Esophagus mucosa (tissue), 1 donor: ENCODE measurements at places on chromosomes 3 and 15.
A peak's percentile ranks its signal among the peaks of the same experiment; 100 is the strongest.

GRCh38 chr3:11602886-11603527, 40.7 kb downstream of the VGLL4 start:
- ATAC-seq = no peak

DNA sequence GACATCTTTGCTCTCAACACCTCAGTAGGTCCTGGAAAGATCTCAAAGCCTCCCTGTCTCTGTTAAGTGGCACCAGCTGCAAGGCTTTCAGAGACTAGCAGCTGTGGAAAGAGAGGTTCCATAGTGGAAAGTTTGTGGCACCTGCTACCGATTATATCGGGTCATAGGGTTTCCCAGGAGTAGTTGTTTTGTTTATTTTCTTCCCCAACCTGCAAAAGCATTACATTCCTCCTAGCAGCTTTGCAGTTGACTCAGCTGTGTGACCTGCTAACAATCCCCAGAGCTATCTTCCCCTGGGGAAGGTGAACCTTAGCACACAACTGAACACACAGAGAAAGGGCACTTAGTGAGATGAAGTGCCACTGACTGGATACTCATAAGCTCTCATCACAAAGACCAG, 598.9 kb upstream of the GRM7 start:
- no peak for ATAC-seq

DNA sequence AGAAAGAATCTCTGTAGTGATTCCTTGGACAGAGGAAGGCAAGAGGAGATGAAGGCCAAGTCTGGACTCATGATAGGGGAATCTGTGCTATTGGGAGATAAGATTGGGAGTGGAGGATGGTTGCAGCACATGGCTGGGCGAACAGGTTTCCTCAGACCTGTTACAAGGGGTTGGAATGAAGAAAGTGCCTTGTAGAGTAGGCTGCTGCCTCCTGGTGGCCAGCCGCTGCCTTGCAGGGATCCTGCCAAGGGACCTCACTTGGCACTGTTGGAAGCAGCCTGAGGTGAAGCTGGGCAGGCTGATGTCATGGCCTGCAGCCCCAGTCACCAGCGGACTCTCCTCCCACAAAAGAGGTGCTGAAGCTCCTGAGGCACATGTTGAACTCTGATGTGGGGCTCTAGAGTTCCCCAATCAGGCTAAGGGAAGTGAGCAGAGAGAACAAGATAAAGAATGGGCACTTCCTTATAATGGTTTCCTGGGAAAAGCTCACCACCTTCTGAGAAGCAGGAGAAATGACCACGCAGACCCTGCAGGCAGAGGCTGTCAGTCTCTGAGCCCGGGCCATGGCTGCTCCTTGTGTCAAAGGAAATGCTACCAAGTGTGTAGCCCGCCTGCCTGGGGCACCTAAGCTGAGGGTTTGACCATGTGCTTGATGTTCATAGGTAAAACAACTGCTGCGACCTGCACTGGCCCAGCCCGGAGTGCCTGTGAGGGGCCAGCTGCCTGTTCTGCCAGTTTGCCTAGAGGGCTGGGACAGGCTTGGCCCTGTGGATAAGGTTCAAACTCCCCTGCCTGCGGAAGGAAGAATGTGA, 1.6 kb upstream of the TEX264 start:
- peak; percentile 77 for ATAC-seq

GRCh38 chr3:60048447-60048848, 998.6 kb upstream of the CFAP20DC start:
- ATAC-seq = no peak

DNA sequence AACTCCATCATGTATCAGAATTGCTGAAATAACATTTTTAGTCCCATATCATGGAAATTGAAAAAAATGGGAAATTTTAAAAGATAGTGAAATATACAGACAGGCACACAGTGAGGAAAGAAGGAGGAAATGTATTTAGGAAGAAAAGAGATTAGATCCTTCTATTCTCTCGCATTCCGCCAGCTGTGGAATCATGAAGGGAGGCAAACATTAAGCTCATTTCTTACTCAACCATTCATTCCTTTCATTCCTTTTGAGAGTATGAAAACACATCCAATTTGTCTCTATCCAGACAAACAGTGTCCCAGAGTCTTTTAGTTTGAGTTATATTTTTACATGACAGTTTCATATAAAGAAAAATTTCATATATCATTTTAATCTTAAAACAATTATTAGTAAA, 52.5 kb upstream of the KCNMB2 start:
- no peak for ATAC-seq

- ATAC-seq = no peak
Observed at GRCh38 chr3:102192575-102192974, 242.2 kb upstream of the ZPLD1 start.

GRCh38 chr3:142608631-142609030, 12.4 kb downstream of the PLS1 start:
- no peak for ATAC-seq

DNA sequence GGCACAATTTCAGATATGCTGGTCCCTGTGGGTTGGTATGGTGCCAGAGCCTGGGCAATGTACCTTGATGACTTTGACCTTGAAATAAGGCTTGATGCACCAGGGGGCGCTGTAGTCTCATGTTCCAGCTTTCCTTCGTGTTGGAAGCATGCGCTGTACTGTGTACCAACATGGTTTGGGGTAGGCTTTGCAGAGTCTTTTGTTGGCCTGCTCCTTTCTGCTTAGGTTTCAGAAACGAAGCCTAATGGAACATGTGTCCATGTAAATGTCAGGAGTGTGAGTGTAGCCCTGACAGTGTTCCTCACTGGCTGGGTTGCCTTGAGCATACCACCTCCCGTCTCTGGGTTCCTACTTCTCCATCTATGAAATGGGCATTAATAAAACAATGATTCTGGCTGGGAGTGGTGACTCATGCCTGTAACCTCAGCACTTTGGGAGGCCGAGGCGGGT, 3.6 kb upstream of the CCR4 start:
- ATAC-seq = peak; percentile 89

DNA sequence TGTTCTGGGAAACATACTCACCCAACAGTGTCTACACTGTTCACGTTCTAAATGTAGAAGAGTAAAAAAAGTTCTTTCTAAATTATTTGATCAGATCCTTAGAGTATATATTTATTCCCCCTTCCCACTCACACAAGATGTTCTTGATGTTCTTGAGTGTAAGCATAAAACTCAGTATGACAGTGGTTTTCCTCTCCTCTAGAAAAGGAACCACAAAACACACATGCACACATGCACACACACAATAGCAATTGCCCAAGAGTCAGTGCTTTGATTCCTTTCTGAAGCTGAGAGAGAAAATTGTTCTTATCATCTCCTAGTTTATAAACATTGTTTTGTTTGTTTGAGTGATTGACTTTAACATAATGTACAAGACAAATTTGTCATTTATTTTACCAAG, 123.2 kb upstream of the PHLDB2 start:
- ATAC-seq = no peak

GRCh38 chr15:52183562-52184173, 7.5 kb downstream of the GNB5 start:
- no peak for ATAC-seq

DNA sequence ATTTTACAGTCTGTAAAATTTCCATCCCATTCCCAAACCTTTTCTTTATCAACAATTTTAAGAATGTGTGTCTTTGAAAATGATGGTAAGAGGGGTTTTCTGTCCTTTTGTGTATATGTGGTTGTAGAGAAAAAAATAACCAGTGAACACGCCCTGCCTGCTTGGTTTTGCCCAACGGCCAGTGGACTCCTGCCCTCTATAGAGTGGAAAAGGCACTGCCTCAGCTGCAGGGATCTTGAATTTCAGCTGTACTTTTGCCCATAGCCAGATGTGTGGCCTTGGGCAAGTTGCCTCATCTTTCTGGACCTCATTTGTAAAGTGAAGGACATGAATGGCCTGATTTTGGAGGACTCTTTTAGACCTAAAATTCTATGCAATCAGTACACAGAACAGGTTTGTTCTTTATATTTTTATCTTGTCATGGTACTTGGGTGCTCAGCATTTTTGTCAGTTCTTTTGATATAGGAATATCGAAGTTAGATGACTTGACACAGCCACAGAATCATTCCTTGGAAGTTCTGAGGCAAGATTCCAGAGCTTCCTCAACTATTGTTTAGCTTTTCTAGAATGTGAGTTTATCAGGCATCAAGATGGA, 81.0 kb downstream of the CLDN11 start:
- ATAC-seq = no peak

- ATAC-seq = no peak
Observed at GRCh38 chr3:138057384-138057783, 47.4 kb downstream of the CLDN18 start.

GRCh38 chr3:4332574-4332973, 29.4 kb downstream of the SETMAR start:
- no peak for ATAC-seq

DNA sequence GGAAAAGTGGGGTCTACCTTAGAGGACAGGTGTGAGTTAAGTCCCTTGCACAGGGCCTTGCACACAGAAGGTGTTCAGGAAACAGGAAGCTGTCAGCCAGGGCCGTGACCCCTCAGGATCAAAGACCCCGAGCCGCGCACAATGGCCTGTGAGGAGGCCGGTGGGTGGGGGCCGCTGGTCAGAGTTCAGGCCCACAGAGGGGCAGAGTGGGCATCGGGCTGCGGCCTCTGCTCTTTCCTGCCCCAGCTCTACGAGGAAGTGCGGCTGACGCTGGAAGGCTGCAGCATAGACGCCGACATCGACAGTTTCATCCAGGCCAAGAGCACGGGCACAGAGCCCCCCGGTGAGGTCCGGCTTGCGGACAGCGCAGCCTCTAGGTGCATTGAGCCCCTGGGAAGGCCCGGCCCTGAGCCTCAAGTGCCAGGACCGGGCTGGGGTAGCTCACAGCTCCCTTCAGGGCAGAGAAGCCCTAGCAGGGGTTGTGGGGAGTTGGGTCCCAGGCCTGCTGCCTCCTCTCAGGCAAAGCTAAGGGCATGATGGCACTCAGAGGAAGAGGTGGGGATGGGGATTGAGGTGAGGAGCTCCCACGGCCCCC, 37.2 kb downstream of the PSTPIP1 start:
- no peak for ATAC-seq

DNA sequence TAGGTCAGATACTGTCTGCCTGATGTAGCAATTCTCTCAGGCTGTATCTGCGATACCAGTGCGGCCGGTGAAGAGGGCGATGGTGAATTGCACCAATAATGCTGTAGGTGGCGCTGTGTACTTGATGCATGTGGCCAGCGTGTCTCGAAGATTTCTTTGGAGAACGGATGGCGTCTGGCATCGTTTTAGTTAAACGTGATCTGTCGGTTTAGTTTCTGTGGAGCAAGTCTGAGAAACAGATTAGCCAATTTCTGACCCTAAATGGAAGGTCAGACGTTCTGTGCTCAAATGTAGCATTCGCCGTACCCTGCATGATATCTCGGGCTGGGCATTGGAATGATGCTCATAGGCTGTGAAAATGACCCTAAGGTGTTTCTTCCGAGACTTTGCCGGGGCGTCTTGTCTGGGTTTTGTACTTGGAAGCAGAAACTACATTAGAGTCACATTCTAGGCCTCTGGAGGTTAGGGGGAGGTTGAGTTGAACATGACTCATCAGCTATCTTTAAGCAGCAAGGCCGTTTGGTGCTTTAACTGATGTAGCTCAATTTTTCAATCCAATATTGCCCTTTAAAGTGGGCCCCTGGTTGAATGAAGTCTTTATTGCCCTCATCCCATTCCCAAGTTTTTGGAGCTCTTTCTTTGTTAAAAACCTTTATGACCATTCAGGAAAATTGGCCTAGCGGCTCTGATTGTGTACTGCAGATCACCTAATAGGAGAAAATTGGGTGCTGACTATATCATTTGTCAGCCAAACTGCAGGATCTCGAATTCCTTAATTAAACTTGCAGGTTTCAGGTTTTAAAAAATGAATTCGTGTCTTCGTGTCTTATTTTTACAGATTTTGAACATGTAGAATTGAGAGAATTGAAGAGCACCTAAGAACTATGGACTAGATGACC, 80.0 kb downstream of the SQOR start:
- ATAC-seq = peak; percentile 76

DNA sequence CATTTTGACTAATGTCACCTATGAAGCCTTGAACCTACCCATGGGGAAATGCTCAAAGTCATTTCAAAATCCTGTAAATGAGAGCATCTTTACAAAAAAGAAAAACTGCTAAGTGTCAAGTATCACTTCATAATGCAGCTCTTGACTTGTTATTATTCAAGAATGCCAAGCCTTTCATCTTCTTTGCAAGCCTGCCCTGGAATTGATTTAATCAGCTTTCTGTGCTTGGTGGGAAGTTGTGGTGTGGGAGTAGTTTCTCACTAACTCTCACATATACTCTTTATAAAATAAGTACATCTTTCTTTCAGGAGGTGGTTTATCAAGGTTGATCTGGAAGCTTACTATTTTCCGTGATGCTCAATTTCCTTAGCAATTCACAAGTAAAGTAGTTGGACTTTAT, 43.6 kb downstream of the RYR3 start:
- ATAC-seq = no peak
